ENCODE measurements at places on chromosomes 7 and 10.

DNA sequence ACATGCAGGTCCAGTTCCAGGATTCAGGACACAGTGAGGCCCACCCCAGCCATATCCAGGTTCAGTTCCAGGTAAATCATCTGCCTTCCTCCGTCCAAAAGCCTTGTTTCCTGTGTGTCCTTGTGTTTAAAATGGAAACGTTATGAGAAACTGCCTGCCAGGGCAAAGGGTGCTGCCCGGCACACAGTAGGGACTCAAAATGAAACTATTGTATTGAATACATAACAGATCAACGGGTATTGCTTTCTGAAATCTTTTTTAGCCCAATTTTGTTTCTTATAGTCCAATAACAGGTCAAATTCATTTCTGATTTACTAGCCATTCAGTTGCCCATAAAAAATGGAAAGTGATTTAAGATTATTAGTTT is 115.5 kb downstream of the EGFR start:
- no peak for DNase-seq

DNA sequence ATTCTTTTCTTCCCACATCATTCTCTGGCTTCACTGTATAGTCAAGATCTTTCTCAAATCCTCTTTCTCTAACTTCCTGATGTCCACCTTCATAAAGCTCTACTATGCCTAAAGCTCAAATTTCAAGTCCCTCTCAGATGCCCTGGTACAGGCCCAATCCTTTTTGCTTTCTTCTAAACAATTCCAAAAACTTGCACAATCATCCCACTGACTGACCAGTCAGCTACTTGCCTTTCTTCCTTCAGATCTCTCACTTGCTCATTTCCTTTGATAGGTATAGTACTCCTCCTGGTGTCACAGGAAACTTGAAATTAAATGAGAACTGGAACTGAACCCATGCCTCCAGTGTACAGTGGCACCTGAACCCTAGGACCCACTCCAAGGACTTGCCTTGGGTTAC is 18.2 kb downstream of the SEC31B start:
- no peak for DNase-seq

GRCh38 chr7:131557652-131558385 is 1.4 kb upstream of the PODXL start:
- DNase-seq, result no peak

DNA sequence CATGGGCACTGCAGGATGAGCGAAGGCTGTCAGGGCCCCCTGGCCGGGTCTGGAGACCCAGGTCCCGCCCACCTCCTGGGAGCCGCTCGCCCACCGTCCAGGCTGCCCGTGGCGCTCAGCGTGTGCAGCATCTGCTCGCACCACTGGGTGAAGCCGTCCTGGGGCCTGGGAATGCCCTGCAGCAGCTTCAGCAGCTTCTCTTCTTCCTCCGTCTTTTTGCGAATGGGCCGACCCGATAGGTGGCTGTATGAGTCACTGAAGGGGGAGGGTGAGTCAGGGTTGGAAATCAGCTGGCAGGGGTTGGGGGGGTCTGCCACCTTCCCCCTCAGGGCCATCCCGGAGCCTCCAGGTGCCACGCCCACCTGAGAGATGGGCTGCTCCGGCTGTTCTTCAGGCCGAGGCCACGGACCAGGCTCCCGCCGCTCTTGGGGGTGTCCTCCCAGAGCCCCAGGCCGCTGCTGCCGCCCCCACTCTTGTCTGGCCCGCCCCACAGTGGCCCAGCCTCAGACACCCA is 8.7 kb downstream of the GNB2 start:
- no peak for DNase-seq

DNA sequence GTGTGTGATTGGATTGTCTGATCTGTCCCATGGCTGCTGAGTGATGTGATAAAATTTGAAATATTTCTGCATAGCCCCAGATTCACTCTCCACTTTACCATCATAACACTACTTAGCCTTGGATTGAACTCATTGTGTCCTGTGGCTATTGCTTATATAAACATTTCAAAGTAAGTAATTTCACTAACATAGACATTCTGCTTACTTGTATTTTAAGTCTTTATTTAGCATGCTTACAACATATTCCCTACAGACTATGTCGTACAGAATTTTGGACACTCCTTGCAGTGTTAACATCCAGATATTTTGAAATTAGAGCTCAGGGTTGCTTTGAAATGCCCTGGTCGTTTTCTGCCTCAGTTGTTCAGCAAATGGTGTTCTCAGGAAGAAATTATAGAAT is 117.6 kb downstream of the LRRC4 start:
- no peak for DNase-seq

GRCh38 chr10:70513848-70514309 is 35.3 kb downstream of the PALD1 start:
- no peak for DNase-seq

- no peak for DNase-seq
These were observed 147.3 kb downstream of the PFKFB3 start for GRCh38 chr10:6349846-6350535.

- no peak for DNase-seq
These were observed 54.3 kb downstream of the CLIP2 start for GRCh38 chr7:74343281-74344131.

GRCh38 chr10:24813856-24814255 is 90.2 kb upstream of the ARHGAP21 start:
- no peak for DNase-seq

- DNase-seq, result no peak
These were observed 120.6 kb downstream of the PRPF18 start for GRCh38 chr10:13707156-13707881.

DNA sequence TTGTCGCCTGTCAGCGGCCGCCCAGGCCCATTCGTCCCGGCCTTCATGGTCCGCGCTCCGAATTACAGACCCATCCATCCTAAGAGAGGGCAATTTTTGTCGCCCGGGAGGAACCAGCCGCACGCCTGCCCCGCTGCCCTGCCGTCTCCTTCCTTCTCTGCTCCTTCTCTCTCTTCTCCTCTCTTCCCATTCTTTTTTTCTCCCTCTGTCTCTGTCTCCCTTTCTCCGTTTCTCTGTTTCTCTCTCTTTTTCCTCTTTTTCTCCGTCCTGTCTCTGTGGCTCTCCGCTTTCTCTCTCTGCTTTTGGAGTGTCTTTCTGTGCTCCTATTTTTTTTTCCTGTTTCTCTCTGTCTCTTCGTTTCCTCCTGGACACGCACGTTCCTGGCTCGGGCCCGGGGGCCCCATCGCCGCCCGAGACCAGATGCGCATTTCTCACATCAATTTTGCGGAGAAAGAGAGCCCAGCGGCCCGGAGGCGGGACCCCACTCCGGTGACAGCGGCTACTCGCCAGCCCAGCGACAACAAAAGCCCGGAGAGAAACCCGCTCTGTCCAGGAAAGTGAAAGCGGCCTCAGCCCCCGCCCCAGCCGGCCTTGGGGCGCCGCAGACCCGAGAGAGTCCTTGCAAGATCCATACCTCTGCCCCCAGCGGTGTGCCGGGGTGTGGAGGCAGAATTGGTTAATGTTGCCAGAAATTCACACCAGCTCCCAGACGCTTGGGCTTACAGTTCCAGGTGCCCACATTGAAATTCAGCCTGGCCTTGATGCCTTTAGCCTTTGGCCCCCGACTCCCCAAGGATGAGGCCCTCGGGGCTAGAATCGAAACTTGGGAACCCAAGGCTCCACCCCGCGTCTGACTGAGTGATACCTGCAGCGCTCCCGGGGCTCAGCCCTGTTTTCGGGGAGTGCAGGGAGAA is 4.1 kb downstream of the LBX1 start:
- DNase-seq, result no peak

- no peak for DNase-seq
These were observed 101.0 kb downstream of the AOAH start for GRCh38 chr7:36623247-36623646.

DNA sequence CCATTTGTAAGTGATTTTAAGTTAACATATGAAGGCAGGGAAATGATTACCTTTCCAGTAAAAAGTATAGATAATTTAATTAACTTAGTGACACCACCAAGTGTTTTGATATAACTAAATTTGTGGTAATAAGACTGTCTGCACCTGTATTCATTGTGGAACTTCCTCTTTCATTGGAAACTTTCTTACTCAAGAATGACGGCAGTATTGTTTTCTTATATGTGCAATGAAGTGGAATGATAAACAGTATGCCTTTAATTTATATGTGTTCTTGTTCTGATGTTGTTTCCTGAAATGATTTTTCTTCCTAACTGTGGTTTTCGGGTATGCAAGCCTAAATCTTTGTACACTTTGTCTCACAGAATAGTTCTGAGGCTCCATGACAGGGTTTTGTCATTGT is 46.4 kb downstream of the CASD1 start:
- no peak for DNase-seq

GRCh38 chr7:116633131-116633988 is 38.6 kb upstream of the MET start:
- no peak for DNase-seq

GRCh38 chr10:420154-421121 is 269.0 kb downstream of the DIP2C start:
- DNase-seq, result no peak

DNA sequence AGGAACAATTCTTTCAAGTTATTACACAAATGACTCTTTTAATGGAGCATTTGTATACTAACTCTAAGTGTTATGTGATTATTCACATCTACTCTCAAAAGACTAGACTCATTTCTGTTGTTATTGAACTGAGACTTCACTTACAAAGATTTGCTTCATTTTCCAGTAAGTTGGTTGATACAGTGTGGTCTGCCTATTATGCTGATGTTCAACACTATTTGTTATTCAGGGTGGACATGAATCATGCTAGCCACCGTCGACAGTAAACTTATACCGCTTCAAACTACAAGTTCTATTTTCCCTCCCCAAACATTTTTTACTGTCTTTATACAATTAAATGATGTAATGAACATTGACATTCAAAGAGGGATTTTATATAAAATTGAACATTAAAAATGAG is 84.5 kb downstream of the PRKG1 start:
- DNase-seq, result no peak

GRCh38 chr10:72009425-72010081 is 45.4 kb downstream of the CHST3 start:
- DNase-seq, result no peak

DNA sequence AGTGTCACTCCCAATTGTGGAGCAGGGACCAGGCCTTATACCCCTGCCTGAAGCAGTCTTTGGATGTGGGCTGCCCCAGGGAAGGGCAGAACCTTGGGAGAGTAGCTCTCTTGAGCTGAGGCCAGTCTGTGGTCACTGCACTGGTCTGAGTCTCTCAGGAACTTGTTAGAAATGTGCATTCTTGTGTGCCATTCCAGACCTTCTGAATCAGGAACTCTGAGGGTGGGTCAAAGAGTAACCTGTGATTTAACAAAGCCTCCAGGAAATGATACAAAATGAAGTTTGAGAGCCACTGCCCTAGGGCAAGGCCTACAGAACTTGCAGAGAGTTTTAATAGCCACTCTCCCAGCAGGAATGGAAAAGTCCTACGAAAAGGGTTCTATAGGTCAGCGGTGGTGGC is 68.1 kb downstream of the LYZL1 start:
- no peak for DNase-seq

DNA sequence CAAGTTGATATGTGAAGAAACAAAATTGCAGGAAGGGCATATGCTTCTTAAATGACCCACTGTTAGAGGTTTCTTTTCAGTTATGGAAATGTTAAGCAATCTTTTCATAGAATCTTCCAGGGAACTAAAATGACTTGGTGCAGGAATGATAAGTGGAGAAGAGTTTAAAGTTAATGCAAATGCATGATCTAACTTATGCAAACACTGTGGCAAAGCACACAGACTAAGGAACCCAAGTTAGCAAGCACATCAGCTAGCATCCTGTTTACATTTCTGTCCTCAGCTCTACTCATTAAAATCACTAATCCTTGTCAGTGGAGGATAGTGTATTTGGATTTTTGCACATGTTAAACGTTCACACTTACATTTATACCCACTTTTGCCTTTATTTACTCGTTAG is 9.3 kb downstream of the CLCN1 start:
- DNase-seq, result no peak

DNA sequence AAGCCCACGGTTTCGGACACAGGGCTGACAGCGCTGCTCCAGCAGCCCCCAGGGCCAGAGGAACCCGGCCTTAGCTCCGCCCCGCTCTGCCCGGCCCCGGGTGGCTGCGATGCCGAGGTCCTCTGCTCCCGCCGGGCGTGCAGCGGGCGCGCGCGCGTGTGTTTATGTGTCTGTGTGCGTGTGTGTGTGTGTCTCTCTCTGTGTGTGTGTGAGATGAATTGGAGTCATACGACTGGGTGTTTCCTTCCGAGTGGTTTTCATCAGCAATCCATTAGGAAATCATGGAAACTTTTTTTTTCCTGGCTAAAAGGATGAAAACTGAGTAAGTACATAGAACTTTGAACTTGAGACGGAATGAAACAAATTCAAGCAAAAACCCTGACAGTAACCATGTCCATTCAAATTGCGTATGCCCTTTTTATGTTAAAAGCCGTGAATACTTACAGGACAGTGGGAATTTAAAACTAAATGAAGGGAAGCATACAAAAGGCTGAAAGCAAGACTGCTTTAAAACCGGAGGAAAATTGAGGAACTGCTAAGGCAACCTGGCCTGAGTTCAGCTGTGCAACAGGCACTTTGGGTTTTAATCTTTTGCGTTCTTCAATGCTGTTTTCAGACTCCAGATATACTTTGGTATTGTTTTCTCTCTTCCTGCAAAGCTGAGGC is at the start of gene CPED1:
TSS of gene CPED1 (plus strand) at position 121 of the 666 bp plus-strand sequence. CDS start 911 bp downstream, outside the sequence.
- no peak for DNase-seq

Data from activated T-helper 1 cell treated with Interleukin-2 at 50 U/mL for 16 hours (primary cell).